Bladder microvascular endothelial cell (primary cell): ENCODE measurements at places on chromosomes 4 and X. TPM values are rescaled to one million over a fixed set of nuclear protein-coding genes. Genes with fewer than 3 reads are reported as not detected.

Gene UGT2B15
- not detected in 2 replicates for total RNA-seq

Gene NPY2R
- total RNA-seq = 0.13 TPM in 1 of 2 replicates, not detected in the other

Gene FANCB
- 4.2 and 5.1 TPM in 2 replicates for total RNA-seq

Gene ODAM
- total RNA-seq = not detected in 2 replicates

Gene SPANXN4
- total RNA-seq = not detected in 2 replicates

Gene FHDC1
- total RNA-seq = under 0.01 and 0.25 TPM in 2 replicates

Gene SATL1
- total RNA-seq = not detected in 2 replicates

Gene EGF
- total RNA-seq = not detected in 2 replicates

Gene WWC2
- total RNA-seq = 15.9 and 64.8 TPM in 2 replicates

Gene SPANXB1
- total RNA-seq = not detected in 2 replicates

Gene LANCL3
- 0.16 and 0.25 TPM in 2 replicates for total RNA-seq

Gene LRCH2
- 2.9 and 11.2 TPM in 2 replicates for total RNA-seq

Gene SOD3
- 0.31 and 0.32 TPM in 2 replicates for total RNA-seq

Gene ASMTL
- 14.3 and 17.0 TPM in 2 replicates for total RNA-seq

Gene RHOXF2B
- not detected in 2 replicates for total RNA-seq

Gene RPA4
- total RNA-seq = 1.3 and 4.7 TPM in 2 replicates

Gene GAGE12J
- total RNA-seq = not detected in 2 replicates

Gene PWWP3B
- under 0.01 TPM in 1 of 2 replicates, not detected in the other for total RNA-seq

Gene XK
- total RNA-seq = under 0.01 TPM in 2 replicates

Gene CFAP99
- total RNA-seq = 0.16 TPM in 1 of 2 replicates, not detected in the other

Gene PTPN13
- 0.31 and 0.81 TPM in 2 replicates for total RNA-seq

Gene SEPTIN6
- total RNA-seq = 7.1 and 10.6 TPM in 2 replicates

Gene G3BP2
- total RNA-seq = 113 and 184 TPM in 2 replicates

Gene ELOVL6
- total RNA-seq = 2.8 and 3.1 TPM in 2 replicates

Gene CNKSR2
- total RNA-seq = 0.06 TPM in 1 of 2 replicates, not detected in the other

Gene CXCL1
- total RNA-seq = 4.5 and 38.7 TPM in 2 replicates

Gene DBET
- not detected in 2 replicates for total RNA-seq

Gene TGIF2LX
- not detected in 2 replicates for total RNA-seq

Gene DSPP
- not detected in 2 replicates for total RNA-seq

Gene TMEM255A
- total RNA-seq = not detected in 2 replicates

Gene PASD1
- not detected in 2 replicates for total RNA-seq

Gene ENAM
- total RNA-seq = not detected in 2 replicates

Gene CDK16
- total RNA-seq = 38.7 and 85.8 TPM in 2 replicates

Gene MAGEE2
- not detected in 2 replicates for total RNA-seq
